ENCODE measurements at places on chromosomes 7 and 10.

GRCh38 chr10:50325449-50326171 is 74.3 kb upstream of the ASAH2 start:
- DNase-seq = peak; percentile 99

DNA sequence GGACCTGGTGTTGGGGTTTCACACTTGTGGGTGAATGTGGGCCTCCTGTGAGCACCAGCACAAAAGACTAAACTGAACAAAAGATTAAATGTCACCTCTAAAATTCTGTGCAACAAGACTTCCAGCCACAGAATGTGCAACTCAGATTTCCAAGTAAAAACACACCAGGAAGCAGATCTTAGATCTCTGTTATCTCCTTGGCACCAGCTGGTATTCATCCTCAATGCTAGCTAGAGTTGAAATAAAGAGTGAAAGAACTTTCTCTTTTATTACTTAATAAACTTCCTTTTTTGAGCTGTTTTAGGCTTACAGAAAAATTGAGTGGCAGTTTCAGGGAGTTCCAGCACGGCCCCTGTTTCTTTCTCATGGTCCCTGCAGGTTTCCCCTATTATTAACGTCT is 40.2 kb downstream of the EGFR start:
- no peak for DNase-seq

- DNase-seq = peak; percentile 31
These were observed 48.1 kb downstream of the ATRNL1 start for GRCh38 chr10:115141254-115141653.

GRCh38 chr10:52438119-52438518 is 124.0 kb downstream of the DKK1 start:
- no peak for DNase-seq

DNA sequence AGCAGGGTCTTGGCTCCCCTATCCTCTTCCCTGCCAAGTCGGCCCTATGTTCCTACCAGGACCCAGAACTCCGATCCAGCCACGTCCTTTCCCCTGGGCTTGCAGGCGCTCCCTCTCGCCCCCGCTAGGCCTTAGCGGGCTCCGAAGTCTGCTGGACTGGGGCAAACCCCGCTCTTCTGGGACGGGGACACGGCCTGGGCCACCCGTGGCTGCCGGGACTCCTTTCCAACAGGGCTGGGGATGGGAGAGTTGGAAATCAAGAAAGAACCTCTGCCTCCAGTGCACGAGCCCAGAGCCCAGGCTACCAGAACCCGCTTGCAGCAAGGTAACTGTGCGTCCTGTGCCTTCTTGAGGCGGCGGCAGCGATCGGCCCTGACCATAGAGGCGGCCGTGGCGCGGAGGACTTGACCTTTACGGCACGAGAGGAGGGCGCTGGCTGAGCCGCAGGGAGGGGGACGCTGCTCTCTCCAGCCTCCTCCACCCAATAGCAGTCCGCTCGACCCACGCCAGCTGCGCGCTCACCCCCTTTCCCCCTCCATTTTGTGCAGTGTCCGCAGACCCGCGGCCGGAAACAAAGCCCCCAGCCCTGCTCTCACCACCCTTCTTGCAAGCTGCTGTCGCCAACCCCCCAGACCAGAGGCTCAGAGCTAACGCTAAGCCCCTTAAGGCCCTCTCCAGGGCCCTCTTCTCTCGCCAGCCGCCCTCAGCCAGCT is 7.0 kb upstream of the HOXA11 start:
- DNase-seq = no peak

DNA sequence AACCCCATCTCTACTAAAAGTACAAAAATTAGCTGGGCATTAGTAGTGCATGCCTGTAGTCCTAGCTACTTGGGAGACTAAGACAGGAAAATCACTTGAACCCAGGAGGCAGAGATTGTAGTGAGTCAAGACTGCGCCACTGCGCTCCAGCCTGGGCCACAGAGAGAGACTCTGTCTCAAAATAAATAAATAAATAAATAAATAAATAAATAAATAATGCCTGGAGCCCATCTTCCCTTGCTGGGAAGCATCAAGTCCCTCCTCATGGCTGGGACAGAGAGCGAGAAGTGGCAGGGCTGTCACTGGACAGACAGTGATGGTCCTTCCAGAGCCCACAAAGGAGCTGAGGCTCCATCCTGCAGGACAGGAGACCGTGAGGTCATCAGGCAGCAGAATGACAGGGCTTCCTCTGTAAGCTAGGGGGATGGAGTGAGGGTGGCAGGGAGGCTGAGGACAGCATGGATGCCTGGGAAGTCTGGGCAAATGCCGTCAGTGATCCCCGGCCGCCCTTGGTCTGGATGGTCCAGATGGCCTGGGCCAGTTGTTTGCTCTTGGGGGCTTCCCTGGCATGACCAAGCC is 36.4 kb upstream of the ELN start:
- peak; percentile 71 for DNase-seq

DNA sequence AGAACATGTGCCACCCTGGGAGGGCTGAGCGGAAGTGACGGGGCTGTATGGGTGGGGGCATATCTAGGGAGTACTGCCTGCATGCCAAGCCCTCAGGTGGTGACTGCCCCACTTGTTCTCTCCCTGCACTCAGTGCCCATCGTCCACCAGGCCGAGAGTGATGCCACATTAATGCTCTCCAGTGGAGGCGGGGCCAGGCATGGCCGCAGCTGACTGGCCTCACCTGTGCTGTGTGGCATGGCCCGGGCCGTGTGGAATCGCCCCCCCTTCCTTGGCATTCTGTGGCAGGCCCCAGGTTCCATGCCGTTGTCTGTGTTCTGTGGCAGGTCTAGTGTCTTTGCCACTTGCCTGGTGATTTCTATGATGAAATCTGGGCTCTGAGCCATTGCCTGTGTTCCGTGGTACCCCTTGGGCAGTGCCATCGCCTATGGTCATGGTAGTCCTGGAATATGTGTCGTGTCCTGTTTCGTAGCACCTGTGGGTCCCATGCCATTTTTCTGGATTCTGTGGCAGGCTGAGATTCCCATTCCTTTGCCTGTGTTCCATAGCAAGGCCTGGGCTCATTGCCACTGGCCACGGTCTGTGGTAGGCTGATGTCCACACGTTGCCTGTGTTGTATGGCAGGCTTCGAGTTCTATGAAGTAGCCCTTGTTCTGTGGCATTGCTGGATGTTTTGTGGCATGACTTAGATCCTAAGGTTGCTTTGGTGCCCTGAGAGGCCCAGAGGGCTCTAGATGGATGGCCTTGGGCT is 8.9 kb downstream of the FLNC start:
- no peak for DNase-seq

DNA sequence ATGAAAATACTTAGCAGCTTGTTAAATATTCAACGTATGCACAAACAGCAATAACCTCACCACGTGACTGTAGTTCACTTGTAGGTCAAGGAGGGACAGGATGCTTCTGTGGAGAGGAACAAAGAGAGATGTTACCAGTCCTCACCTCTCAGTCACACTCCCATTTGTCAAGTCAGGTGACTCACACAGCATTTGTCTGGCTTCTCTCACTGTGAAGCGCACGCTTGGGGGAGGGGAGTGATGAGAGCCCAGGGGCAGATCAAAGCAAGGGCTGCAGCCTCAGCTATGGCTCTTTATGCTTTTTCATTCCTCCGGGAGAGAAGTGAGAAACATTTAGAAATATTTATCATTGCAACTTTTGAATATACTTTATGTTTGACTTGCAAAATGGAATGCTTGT is 2.9 kb upstream of the RBM20 start:
- no peak for DNase-seq

DNA sequence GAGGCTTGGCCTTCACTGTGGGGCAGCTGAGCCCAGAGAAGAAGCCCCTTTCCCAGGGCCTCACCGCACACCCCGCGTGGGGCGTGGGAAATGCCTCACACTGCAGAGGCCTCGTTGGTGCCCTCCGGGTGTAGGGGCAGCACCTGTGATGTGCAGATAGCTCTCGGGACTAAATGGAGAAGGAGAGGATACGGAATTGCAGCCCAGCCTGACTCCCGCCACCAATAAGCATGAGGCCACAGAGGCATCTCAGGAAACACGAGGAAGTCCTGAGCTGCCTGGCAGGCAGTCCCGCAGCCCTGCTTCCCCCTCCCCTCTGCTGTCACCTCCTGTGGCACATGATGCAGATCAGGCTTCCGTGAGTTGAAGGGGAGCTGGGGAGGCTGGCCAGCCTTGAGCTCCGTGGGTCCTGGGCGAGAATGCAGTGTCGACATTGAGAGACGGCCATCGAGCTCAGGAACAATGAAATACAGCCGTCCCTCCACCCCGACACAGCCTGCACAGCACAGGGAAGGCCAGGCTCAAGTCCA is 59.6 kb upstream of the PPP2R2D start:
- DNase-seq = no peak

DNA sequence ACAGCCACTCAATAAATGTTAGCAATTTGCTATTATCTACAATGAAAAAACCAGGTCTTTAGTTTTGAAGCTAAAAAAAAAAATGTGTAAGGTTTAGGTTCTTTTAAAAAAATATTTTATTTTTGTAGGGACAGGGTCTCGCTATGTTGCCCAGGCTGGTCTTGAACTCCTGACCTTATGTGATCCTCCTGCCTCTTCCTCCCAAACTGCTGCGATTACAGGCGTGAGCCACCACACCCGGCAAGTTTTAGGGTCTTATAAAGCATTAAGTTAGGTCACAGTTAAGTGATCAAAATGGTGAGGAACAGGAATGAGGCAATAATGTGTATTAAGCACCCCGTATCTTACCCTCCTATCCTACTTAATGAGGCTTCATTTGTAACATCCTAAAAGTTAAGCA is 774 bp downstream of the SEM1 start:
- DNase-seq = no peak

DNA sequence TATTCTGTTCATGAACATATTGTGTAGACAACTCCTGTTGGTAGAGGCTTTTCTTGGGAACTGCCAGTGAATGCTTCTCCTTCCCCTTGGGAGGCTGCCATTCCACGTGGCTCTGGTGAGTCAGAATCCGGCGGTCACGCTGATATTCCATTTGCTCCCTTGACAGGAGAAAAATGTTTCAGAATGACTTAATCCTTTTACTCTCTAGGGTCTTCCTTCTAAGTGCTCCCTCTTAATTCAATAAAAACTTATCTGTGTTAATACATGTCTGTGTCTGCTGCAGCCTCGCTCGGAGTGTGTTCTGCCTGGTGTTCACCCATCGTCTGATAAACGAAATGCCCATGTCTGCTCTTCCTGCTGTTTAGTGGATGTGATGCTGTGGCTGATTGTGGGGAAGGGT is 278.6 kb downstream of the ARHGAP12 start:
- peak; percentile 95 for DNase-seq

GRCh38 chr7:130838738-130839137 is 104.7 kb upstream of the KLF14 start:
- DNase-seq = peak; percentile 94

DNA sequence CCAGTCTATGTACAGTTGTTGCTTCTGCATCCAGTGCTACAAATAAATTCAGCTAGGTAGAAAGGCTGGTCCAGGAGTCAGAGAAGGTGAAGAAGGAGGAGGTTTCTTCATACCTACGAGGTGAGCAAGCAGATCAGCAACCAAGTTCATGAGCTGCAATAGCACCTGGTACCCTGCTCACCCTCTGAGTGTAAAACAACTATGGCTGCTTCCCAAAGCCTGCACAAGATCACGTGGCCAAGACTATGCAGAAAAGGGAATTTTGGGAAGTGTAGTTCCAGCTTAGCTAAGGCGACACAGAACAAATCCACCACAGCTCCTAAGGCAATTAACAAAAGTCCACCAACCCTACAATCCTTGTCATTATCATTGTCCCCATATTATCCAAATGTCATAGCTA is 95.9 kb upstream of the AUTS2 start:
- DNase-seq = no peak

GRCh38 chr10:49748006-49748405 is 14.1 kb downstream of the OGDHL start:
- no peak for DNase-seq

GRCh38 chr7:77426521-77427051 is 10.4 kb upstream of the GSAP start:
- peak; percentile 79 for DNase-seq

DNA sequence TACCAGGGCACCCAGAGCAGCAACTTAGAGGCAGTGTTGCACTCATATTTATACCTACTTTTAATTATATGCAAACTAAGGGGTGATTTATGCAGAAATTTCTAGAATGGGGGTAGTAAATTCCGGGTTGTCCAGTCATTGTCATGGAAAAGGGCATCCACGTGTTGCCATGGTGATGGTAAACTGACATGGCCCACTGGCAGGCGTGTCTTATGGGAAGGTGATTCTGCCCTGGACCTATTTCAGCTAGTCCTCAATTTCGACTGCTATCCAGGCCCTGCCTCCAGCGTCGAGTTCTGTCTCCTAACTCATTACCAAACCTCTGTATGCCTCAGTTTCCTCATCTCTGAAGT is 12.8 kb downstream of the SNX8 start:
- peak; percentile 48 for DNase-seq

DNA sequence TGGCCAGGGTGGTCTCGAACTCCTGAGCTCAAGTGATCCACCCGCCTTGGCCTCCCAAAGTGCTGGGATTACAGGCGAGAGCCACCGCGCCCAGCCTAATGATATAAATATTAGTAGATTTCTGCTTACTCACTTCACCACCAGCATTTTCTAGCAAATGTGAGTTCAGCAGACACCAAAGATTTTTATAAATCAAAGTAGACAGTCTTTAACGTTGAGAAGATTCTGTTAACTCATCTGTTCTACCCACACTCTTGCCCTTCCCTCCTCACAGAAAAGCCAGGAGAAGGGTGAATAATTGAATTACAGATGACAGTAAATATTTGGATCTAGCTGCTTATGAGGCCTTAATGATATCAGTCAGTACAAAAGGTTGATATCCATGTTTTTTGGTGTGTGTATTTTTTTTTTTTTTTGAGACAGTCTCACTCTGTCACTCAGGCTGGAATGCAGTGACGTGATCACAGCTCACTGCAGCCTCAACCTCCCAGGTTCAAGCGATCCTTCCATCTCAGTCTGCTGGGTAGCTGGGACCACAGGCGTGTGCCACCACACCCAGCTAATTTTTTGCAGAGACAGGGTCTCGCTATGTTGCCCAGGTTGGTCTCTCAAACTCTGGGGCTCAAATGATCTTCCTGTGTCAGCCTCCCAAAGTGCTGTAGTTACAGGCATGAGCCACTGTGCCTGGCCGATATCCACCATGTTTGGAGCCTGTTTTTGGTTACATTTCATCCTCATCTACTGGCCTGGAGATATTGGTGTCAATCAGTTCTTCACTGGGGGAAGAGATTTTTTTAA is 120.5 kb downstream of the CUX1 start:
- no peak for DNase-seq

DNA sequence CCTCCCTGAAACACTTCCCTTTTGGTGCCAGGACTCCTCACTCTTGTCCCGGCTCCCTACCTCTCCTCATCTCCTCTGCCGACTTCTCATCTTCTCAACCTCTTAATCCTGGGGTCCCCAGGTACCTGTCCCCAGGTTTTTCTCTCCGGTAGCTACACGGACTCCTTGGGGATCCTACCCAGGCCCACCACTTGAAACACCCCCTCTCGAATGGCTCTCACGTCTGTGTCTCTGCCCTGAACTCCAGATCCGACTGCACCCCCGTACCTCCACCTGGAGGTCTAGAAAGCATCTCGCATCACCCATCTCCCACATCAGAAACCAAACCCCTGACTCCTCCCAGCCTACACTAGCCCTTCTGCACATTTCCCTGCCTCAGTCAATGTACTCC is 4.8 kb downstream of the TBATA start:
- no peak for DNase-seq
